Metanephros (tissue), 2 donors: ENCODE measurements at places on chromosomes 3 and 15. TPM values are rescaled to one million over a fixed set of nuclear protein-coding genes. Genes with fewer than 3 reads are reported as not detected.

DPPA2 gene
- 0.41 TPM for total RNA-seq

SUSD5 gene
- 4.4 TPM for total RNA-seq

GORASP1 gene
- 51.3 TPM for total RNA-seq

ARL14 gene
- total RNA-seq, result not detected

CP gene
- total RNA-seq, result 0.64 TPM

DAZL gene
- not detected for total RNA-seq

RASGRP1 gene
- 12.7 TPM for total RNA-seq

CCDC39 gene
- not detected for total RNA-seq

CACNA2D3 gene
- total RNA-seq, result 3.6 TPM

POLR2M gene
- total RNA-seq, result 565 TPM

ARHGEF26 gene
- 12.0 TPM for total RNA-seq

BOC gene
- total RNA-seq, result 40.6 TPM

SLC38A3 gene
- total RNA-seq, result 2.9 TPM

RAD54L2 gene
- 20.3 TPM for total RNA-seq

TNFSF10 gene
- total RNA-seq, result 50.2 TPM

A4GNT gene
- total RNA-seq, result not detected

GOLGA8S gene
- 0.12 TPM for total RNA-seq

RASGRF1 gene
- 0.35 TPM for total RNA-seq

GPR176 gene
- total RNA-seq, result 14.4 TPM

SGO1 gene
- total RNA-seq, result 4.0 TPM

LMLN gene
- total RNA-seq, result 8.0 TPM

MAP1A gene
- 7.2 TPM for total RNA-seq

SV2B gene
- total RNA-seq, result 2.1 TPM

SAMD7 gene
- 0.18 TPM for total RNA-seq

EXD1 gene
- total RNA-seq, result not detected

FBXW12 gene
- total RNA-seq, result 0.23 TPM

GOLGA8G gene
- total RNA-seq, result not detected

CNTN6 gene
- total RNA-seq, result 4.6 TPM

PATL2 gene
- total RNA-seq, result 1.2 TPM

RTP1 gene
- not detected for total RNA-seq

ITIH1 gene
- total RNA-seq, result 0.41 TPM

PLSCR5 gene
- not detected for total RNA-seq

MASP1 gene
- 8.5 TPM for total RNA-seq

MME gene
- 160 TPM for total RNA-seq

ATP2B2 gene
- 1.6 TPM for total RNA-seq

ST6GAL1 gene
- total RNA-seq, result 82.9 TPM

MYL3 gene
- 23.5 TPM for total RNA-seq

POLQ gene
- total RNA-seq, result 3.8 TPM

CRABP1 gene
- 13.6 TPM for total RNA-seq

C3orf49 gene
- not detected for total RNA-seq

EPHA3 gene
- total RNA-seq, result 6.6 TPM

ST8SIA2 gene
- total RNA-seq, result 4.4 TPM

ESYT3 gene
- 3.4 TPM for total RNA-seq

ROBO2 gene
- total RNA-seq, result 61.7 TPM

PAK6 gene
- total RNA-seq, result 9.8 TPM

CA12 gene
- total RNA-seq, result 178 TPM

CAMK2N2 gene
- 0.70 TPM for total RNA-seq

VPS18 gene
- total RNA-seq, result 23.5 TPM

GABRR3 gene
- total RNA-seq, result not detected

MUC20 gene
- total RNA-seq, result 36.7 TPM

LDHAL6B gene
- total RNA-seq, result not detected

CPNE4 gene
- 0.53 TPM for total RNA-seq

LMAN1L gene
- not detected for total RNA-seq

DUOXA2 gene
- not detected for total RNA-seq

CFAP100 gene
- 0.93 TPM for total RNA-seq

CSPG5 gene
- total RNA-seq, result 1.3 TPM
